ENCODE measurements at places on chromosomes 3 and 15. TPM values are rescaled to one million over a fixed set of nuclear protein-coding genes. Genes with fewer than 3 reads are reported as not detected.

Gene RAD51
- 10.0 TPM for total RNA-seq

Gene CCDC13
- total RNA-seq = 5.3 TPM

- no peaks in the 10 kb centered on the region for H3K27me3 ChIP-seq
- no peak overlapping the region for H3K4me3 ChIP-seq
- H3K36me3 ChIP-seq = no peaks in the 10 kb centered on the region
- no peaks in the 10 kb centered on the region for H3K4me1 ChIP-seq
- no peak for DNase-seq
These were observed 30.7 kb upstream of the CGNL1 start for GRCh38 chr15:57345584-57345983.

DNA sequence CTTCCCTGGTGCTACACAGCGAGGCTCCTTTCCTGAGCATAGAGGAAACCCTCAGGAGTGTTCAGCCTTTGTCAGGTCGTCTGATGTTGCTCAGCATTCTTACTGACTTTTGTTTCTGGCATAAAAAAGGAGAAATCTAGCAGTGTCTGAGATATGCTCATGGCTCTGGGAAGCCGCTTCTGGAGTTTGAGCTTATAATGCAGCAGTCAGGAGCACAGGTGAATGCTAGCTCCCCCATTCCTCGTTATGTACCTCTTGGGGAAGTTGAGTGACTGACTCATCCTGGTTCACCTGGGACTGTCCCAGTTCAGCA is 49.2 kb upstream of the MYZAP start:
- H3K4me1 ChIP-seq = peaks cover 3% of the 10 kb centered on the region
- no peak overlapping the region for H3K4me3 ChIP-seq
- no peaks in the 10 kb centered on the region for H3K27me3 ChIP-seq
- no peak overlapping the region for H3K27ac ChIP-seq
- DNase-seq = no peak

Measured in colonic mucosa (tissue), 4 donors.